ENCODE measurements at places on chromosomes 2 and 18. TPM values are rescaled to one million over a fixed set of nuclear protein-coding genes. Genes with fewer than 3 reads are reported as not detected.
A peak's percentile ranks its signal among the peaks of the same experiment; 100 is the strongest.

DNA sequence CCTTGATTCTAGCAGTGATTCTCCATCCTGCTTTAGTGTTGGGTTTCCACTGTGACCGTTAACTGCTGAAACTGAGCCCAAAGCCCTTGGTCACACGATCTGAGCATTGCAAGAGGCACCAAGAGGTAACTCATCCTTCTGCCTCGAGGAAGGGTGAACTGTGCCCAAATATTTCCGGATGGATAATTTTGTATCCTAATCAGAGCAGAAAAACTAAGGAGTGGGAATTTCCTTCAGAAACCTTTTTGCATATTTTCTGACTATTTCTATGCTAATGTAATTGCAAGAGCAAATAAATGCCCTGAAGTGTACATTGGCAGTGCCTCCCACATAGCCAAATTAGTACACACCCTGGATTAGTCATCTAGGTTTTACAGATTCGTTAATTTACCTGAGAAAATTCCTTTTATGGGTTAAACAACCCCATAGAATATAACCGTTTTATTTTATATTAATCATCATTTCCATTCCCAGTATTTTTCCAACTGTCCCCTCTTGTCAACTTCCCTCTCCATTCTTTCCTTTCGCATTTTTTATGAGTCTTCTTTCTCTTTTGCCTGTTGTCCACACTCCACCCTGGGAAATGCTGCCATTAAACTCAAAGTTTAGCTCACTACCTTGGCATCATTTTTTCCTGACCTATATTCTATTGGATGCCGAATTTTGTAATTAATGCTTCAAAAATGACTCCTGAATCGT is 31.7 kb upstream of the COBLL1 start:
- no peak for DNase-seq

DNA sequence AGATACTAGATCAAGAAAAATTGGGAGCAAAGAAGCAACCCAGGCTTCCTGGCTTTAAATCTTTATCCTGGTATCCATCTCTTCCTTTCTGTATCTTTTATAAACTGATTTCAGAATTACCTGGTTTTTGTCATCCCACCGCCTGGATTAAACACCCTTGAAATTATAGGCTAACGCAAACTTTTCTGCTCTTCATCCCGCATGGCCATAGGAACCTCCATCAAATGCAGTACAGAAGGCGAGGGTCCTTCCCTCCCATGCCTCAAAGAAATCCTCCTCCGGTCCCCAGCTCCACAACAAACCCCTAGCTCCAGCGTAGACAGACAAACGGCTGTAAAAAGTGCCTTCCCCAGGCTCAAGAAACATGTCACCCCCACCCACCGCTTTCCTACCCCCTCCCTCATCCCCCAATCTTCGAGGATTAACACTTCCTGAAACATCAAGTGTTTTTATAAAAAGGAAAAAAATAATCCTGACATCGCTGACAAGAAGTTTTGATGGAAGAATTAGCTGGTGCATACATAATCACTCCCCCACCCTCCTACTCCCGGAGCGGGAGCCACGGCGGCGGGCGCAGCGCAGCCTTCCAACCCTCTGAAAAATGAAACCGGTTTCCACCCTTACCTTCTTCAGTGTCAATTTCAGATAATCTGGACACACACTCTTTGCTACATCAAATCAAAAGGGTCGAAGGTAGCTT is 7.6 kb downstream of the DLX1 start:
- DNase-seq, result peak; percentile 35

GRCh38 chr2:146850746-146851145 is 994.1 kb upstream of the ACVR2A start:
- no peak for DNase-seq

DNA sequence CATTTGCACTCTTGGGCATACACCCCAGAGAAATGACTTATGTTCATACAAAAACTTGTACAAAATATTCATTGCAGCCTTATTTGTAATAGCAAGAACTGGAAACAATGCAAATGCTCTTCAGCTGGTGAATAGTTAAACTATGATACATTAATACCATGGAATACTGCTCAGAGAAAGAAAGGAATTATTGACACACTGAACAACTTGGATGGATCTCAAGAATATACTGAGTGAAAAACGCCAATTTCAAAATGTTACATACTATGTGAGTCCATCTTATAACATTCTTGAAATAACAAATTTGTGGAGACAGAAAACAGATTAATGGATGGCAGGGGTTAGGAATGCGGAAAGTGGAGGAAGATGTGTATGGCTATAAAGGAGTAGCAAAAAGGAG is 17.2 kb downstream of the LNPK start:
- DNase-seq, result no peak

- DNase-seq, result no peak
These were observed 315.3 kb downstream of the CYP26B1 start for GRCh38 chr2:71832388-71832787.

- DNase-seq, result peak; percentile 86
These were observed 6.1 kb upstream of the SERPINB8 start for GRCh38 chr18:63963615-63964256.

GRCh38 chr2:60839126-60839813 is 42.1 kb upstream of the REL start:
- peak; percentile 74 for DNase-seq

GRCh38 chr2:188997263-188997662 is 23.1 kb downstream of the COL3A1 start:
- no peak for DNase-seq

GRCh38 chr2:130374587-130375290 is 18.9 kb downstream of the PTPN18 start:
- DNase-seq, result no peak

GRCh38 chr2:10273215-10274175 is 29.2 kb upstream of the HPCAL1 start:
- no peak for DNase-seq

- DNase-seq, result no peak
These were observed 112.5 kb downstream of the EFEMP1 start for GRCh38 chr2:55811048-55811447.

DNA sequence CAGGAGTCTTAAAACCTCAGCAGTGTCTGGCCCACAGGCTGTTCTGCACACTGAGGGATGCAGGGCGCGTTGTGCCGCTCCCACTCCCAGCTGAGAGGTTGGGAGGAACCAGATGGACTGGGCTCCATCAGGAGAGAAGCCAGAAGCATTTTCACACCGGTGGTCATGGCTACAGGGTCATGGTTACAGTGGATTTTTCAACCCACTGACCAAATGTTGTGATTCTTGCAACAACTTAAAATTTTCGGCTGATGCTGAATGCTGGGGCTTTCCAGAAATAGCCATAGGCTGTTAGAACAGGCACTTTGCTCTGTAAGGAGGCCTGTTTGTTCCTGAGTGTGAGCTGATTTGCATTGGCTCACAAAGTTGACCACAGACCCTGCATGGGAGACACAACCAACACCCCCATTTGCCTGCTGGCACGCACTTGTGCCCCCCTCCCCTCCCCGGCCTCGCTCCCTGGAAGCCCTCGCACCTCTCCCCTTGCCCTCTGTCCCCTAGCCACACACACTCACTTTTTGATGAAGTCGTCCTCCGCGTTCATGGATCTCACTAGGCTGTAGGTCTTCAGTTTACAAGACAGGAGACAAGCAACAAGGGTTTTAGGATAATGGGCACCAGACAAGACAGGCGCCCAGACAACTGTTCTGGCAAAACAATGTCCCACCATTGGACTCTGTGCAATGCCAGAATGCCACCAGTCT is 3.4 kb downstream of the LPIN1 start:
- no peak for DNase-seq

BMPR2 gene
- 14.2 TPM for total RNA-seq

MAP4K3 gene
- total RNA-seq, result 80.9 TPM

CFC1 gene
- not detected for total RNA-seq

MPP4 gene
- not detected for total RNA-seq

MROH2A gene
- total RNA-seq, result not detected

PPM1G gene
- 183 TPM for total RNA-seq

SKOR2 gene
- total RNA-seq, result not detected

CNRIP1 gene
- total RNA-seq, result 6.9 TPM

ELOA2 gene
- total RNA-seq, result not detected

Measured in GM23338 (cell line).